ENCODE measurements at places on chromosomes 11 and 22.

DNA sequence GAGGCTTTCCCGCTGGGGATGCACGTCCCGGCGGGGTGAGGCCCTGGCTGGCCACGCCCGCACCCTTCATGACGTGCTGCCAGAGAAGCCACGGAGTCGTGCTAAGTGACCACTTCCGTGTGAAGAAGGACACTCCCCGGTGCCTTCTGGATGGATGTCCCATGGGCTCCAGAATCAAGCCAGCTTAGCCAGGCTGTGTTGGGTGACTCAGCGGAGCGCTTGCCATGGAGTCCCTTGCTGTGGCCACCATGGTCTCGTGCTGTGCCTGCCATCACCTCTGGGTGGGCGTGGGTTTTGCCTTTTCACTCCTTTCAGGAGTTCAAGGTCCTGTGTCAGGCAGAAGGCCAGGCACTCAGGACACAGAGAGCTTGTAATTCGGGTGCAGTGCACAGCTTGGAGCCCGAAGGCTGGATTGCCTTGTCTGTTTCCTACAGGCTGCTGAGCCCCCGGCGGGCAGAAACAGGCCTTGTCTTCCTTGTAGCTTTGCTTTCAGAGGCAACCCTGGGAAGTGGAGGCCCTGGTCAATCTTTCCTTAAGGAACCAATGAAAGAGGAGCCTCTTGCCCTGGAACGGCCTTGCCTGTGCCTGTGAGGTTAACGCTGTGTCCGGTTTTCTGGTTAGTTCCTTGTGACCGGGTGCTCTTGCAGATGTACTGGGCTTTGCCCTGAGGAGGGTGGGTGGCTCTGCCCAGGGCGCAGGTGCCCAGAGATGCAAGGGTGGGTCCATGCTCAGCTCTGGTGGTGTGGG lies 268.6 kb downstream of the TBC1D22A start:
- no peak for DNase-seq

- DNase-seq, result no peak
Measured at GRCh38 chr22:43850529-43850928, 11.8 kb downstream of the SULT4A1 start.

DNA sequence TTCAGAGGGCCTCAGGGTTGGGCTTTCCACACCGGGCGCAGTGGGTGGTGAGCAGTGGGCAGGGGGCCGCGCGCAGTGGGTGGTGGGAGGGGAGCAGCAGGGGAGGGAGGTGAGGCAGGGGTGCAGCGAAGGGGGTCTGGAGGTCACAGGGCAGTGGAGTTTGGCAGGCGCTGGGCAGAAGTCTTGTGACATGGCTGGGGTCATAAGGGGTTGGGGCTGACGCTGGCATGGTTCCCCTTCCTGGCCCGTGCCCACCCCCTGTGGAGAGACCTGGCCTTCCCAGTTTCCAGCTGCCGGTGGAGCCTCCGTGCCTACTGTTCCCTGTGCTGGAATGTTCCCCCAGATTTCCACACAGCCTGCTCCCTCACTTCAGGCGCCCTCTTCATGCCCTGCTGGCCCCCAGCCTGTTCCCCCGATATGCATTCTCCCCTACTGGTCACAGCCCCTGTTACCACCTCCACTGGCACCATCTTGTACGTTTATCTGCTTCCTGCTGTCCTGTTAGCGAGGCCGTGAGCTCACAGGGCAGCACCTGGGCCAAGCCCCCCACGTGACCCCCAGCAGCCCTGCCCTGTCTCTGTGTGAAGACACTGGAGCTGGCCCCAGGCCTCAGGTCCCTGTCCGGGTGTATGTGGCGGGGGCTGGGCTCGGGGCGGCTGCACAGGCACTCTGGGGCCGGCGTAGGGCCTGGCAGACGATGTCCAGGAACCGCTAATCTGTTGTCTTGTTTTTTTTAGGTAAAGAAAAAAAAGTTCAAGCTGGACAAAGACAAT lies 111.6 kb downstream of the KCNQ1OT1 start:
- no peak for DNase-seq

- DNase-seq, result peak; percentile 16
Measured at GRCh38 chr22:38262051-38262795, 10.6 kb downstream of the TMEM184B start.
